ENCODE measurements at places on chromosomes 7 and 10.

DNA sequence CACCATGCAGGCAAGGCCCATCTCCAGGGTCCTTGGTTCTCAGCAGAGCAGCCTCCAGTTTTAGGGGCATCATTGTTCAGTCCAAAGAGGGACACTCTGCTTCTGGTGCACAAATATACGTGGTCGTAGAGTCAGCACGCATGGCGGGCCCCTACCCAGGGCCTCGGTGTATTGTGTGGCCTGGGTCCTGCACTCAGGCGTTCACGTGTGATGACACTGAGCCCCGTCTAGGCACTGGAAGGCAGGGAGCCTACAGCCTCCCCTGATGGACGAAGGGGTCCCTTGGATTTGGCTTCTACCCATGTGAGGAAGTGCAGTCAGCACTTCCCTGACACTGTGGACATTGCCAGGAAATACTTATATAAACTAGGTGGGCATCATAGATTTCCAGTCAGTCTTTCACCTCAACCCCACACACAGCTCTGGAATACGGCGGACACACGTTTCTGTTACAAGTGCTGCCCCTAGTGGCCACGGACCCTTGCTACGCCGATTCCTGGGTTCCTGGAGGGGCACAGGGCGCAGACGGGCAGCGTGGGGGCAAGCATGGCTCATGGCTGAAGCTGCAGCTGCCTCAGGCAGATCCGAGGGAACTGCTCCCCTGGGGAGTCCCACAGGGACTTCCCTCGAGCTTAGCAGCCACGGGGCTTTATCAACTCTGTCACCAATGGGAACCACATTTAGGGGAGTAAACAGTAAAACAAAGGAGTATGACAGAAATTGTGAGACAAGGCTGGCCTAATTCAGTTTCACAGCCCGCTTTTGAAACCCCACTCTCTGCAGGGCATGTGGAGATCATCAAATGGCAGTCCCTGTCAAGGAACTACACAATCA is 25.4 kb downstream of the AIFM2 start:
- no peak for DNase-seq
- no peak overlapping the region for H3K27ac ChIP-seq
- no peak overlapping the region for H3K4me3 ChIP-seq

- no peak overlapping the region for H3K27ac ChIP-seq
- no peak for DNase-seq
- no peaks in the 10 kb centered on the region for H3K36me3 ChIP-seq
- no peaks in the 10 kb centered on the region for H3K4me1 ChIP-seq
Measured at GRCh38 chr10:128848810-128849209, 618.2 kb upstream of the MGMT start.

- no peaks in the 10 kb centered on the region for H3K4me1 ChIP-seq
- no peaks in the 10 kb centered on the region for H3K27me3 ChIP-seq
- no peak for DNase-seq
Measured at GRCh38 chr7:15853832-15854470, 167.5 kb upstream of the MEOX2 start.

DNA sequence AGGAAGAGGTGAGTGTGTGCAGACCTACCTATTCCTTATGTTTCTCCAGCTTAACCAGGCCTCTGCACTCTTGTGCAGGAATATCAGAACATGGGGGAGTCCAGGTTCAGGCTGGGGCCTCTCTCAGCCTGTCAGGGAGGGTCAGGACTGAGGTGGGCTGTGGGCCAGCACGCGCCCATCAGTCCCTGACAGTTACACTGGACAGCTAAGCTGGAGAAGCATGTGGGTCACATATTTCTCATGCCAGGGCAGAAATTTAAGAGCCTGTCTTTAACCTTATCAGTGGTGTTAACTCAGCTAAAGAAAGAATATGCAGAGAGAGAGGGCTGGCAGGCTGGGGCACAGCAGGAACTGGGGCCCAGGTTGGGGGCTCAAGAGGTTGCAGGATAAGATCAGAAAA is 8.7 kb upstream of the POLD2 start:
- no peak overlapping the region for H3K4me3 ChIP-seq
- no peaks in the 10 kb centered on the region for H3K4me1 ChIP-seq
- no peak for DNase-seq
- no peaks in the 10 kb centered on the region for H3K27me3 ChIP-seq
- no peaks in the 10 kb centered on the region for H3K36me3 ChIP-seq

- H3K27me3 ChIP-seq, result no peaks in the 10 kb centered on the region
- H3K4me1 ChIP-seq, result no peaks in the 10 kb centered on the region
- no peak overlapping the region for H3K27ac ChIP-seq
- DNase-seq, result no peak
Measured at GRCh38 chr7:36911788-36912187, 187.5 kb upstream of the AOAH start.

DNA sequence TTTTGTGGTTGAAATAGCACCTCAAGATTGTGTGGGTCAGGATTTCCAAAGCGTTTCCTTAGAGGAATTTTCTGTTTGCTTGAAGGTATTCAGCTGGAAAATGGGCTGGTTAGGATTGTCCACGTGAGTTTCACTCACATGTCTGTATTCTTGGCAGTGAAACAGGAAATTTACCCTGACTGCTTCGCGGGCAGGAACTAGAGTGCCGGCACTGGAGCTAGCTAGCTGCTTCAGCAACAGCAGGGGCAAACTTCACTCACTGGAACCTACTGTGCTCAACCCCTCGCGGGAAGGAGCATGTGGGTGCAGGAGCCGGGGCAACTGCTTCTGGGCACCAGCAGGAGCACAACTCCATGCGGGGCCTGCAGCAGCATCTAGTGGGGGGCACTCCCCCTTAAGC is 38.0 kb upstream of the RTKN2 start:
- no peaks in the 10 kb centered on the region for H3K4me1 ChIP-seq
- no peak overlapping the region for H3K4me3 ChIP-seq
- DNase-seq, result no peak
- no peaks in the 10 kb centered on the region for H3K36me3 ChIP-seq
- H3K27ac ChIP-seq, result no peak overlapping the region
- no peaks in the 10 kb centered on the region for H3K27me3 ChIP-seq

DNA sequence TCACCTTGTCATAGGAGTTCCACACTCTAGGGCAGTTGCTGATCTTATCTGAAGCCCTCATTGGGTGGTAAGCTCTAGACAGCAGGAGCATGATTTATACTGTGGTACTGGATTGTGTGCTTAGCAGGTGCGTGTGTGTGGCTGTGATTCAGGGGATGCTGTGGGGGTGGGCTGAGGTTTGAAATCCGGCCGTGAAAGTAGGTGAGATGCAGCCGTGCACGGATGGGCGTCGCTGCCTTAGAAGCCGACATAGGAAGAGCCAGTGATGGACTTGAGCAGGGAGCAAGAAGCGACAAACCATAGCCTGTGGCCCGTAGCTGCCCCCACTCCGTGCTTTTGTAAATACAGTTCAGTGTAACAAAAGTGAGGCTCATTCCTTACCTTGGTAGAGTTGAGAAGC is 38.2 kb downstream of the PROSER2 start:
- H3K4me1 ChIP-seq, result no peaks in the 10 kb centered on the region
- no peaks in the 10 kb centered on the region for H3K27me3 ChIP-seq
- no peak overlapping the region for H3K4me3 ChIP-seq
- H3K36me3 ChIP-seq, result no peaks in the 10 kb centered on the region

DNA sequence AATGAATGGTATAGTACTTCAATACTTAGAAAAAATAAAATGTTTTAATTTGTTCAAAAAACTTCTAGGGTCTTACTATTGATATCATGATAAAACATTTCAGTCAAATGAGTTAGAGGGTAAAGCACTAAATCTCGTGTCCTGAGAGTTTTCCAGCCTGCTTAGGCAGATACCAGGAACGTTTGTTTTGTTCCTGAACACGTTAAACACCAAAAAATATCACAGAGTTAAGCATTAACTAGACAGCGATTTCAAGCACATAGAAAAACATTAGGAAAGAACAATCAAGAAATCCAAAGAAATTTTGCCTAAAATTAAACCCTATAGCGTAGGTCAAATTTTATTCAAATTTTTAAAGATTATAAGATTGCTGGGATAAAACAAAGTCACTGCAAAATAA is 204.6 kb upstream of the AGR3 start:
- no peaks in the 10 kb centered on the region for H3K4me1 ChIP-seq
- no peak overlapping the region for H3K4me3 ChIP-seq

DNA sequence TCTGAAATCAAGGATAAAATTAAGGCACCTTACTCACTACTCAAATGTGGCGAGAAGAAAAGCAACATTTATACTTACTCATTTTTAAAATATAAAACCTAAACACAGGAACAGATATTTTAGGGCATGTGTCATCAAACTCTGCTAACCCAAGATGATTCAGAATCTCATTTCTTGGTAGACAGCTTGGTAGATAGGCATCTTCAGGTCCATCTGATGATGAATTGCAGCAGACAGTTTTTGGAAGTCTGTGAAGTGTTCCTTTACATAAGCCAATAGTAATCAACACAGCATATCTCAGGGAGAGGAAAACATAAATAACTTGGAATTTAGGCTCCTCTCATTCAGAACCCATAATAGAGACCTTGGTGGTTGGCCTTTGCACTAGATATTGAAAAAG is 3.4 kb downstream of the HIPK2 start:
- H3K27ac ChIP-seq, result no peak overlapping the region
- no peaks in the 10 kb centered on the region for H3K36me3 ChIP-seq
- H3K4me1 ChIP-seq, result no peaks in the 10 kb centered on the region

DNA sequence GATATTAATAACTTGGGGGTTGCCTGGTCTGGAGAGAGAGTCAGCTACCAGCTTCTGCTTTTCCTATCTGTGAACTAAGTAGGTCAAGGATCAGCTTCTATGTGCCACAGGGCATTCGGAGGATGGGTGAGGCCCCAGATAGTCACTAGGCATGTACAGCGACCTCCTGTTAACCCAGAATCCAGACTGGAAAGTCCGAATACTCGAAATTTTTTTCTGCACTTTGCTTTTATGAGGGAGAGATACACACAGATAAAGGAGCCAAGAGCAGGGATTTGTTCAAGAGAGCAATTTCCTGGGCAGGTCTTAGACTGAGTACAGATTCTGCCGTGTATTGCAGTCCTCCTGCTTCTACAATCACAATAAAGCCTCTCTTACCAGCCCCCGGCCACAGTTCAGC is 54.2 kb downstream of the EMX2 start:
- DNase-seq, result no peak
- H3K4me3 ChIP-seq, result no peak overlapping the region
- H3K4me1 ChIP-seq, result no peaks in the 10 kb centered on the region
- H3K27me3 ChIP-seq, result no peaks in the 10 kb centered on the region

DNA sequence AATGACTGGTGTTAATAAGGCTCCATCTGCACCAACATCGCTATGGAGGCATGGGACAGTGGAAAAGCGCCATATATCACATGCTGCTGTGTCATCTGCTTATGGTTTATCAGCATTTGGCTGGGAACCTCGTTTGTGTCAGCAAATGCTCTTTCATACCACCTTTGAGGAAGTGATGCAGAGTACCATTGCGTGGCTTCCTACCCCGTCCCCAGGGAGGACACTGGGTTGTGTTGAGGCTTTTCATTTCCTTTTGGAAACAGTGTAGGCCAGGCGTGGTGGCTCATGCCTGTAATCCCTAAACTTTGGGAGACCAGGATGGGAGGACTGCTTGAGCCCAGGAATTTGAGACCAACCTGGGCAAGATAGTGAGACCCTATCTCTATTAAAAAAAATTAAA is 6.8 kb downstream of the TACR2 start:
- no peak overlapping the region for H3K27ac ChIP-seq
- no peaks in the 10 kb centered on the region for H3K4me1 ChIP-seq
- H3K27me3 ChIP-seq, result no peaks in the 10 kb centered on the region
- DNase-seq, result no peak

DNA sequence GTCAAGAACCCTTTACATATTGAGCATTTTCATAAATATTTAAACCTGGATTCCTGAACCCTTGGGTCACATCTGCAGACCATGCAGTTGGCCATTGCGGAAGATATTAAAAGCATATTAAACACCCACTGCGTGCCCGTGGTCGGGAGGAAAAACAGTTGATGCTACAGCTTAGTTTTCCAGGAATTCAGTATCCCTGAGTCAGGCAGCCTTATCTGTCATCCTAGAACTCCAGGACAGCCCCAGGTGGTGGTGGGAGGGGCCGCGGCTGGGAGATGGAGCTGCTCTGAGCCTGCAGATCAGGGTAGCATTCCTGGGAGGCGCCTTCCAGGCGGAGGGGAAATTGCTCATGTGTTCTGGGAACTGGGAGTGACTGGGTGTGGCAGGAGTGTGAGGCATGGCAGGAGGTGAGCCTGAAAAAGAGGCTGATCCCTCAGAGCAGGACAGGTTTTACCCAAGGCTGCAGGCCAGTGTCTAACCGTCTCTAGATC is 222.9 kb upstream of the SH2B2 start:
- no peak overlapping the region for H3K27ac ChIP-seq
- no peak for DNase-seq
- no peaks in the 10 kb centered on the region for H3K4me1 ChIP-seq
- no peaks in the 10 kb centered on the region for H3K27me3 ChIP-seq
- H3K4me3 ChIP-seq, result no peak overlapping the region

DNA sequence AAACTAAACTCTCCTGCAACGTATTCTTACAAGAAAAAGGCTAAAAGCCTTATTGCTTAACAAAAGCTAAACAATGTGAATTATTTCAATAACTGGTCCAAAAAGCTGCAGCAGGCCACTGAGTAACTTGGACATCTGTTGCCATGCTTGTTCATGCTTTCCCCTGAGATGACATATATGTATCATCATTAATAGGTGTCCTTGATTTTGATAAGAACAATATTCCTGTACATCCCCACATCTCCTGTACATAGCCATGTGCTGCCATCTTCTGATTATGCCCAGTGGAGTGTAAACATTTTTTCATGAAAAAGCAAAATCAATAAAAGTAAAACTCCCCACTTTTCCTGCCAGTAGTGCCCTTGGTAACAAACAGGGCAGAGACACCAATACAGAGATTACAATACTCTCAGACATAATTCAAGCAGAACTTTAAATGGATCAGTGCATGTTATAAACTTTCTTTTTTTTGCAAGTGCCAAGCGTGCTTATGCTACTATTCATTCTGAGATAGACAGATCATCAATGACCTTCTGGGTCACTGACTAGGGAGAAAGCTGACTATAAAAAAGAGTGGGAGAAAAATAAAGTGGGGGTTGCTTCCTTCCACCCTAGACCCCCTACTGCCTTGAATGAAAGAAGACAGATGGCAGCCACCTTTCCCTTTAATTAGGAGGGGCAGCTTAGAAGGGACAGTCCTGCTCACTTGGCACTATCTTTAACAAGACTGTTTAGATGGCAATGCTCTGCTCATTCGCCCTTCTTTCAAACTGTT is 205.5 kb upstream of the KLF14 start:
- no peak for DNase-seq
- no peaks in the 10 kb centered on the region for H3K4me1 ChIP-seq
- H3K27me3 ChIP-seq, result no peaks in the 10 kb centered on the region
- H3K36me3 ChIP-seq, result no peaks in the 10 kb centered on the region
